Naive thymus-derived CD4-positive, alpha-beta T cell (primary cell): ENCODE measurements at places on chromosomes 13 and 19. TPM values are rescaled to one million over a fixed set of nuclear protein-coding genes. Genes with fewer than 3 reads are reported as not detected.
A peak's percentile ranks its signal among the peaks of the same experiment; 100 is the strongest.

Gene IFNL1
- polyA plus RNA-seq, result not detected

GRCh38 chr13:42380420-42381164, 108.6 kb downstream of the AKAP11 start:
- no peak for DNase-seq
- peaks cover 17% of the 10 kb centered on the region for H3K4me1 ChIP-seq
- H3K36me3 ChIP-seq, result no peaks in the 10 kb centered on the region
- no peak overlapping the region for H3K27ac ChIP-seq
- H3K27me3 ChIP-seq, result no peaks in the 10 kb centered on the region

DNA sequence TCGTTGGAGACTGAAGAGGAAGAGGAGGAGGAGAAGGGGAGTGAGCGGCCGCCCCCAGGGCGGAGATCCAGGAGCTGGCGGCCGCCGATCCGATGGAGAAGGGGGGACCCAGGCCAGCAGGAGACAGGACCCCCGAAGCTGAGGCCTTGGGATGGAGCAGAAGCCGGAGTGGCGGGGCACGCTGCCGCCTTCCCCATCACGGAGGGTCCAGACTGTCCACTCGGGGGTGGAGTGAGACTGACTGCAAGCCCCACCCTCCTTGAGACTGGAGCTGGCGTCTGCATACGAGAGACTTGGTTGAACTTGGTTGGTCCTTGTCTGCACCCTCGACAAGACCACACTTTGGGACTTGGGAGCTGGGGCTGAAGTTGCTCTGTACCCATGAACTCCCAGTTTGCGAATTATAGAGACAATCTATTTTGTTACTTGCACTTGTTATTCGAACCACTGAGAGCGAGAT, 1.8 kb downstream of the GADD45B start:
- peak; percentile 21 for DNase-seq
- peaks cover 14% of the 10 kb centered on the region for H3K4me1 ChIP-seq
- H3K4me3 ChIP-seq, result peak overlapping the region; percentile 91

Gene ANGPTL8
- not detected for polyA plus RNA-seq

DNA sequence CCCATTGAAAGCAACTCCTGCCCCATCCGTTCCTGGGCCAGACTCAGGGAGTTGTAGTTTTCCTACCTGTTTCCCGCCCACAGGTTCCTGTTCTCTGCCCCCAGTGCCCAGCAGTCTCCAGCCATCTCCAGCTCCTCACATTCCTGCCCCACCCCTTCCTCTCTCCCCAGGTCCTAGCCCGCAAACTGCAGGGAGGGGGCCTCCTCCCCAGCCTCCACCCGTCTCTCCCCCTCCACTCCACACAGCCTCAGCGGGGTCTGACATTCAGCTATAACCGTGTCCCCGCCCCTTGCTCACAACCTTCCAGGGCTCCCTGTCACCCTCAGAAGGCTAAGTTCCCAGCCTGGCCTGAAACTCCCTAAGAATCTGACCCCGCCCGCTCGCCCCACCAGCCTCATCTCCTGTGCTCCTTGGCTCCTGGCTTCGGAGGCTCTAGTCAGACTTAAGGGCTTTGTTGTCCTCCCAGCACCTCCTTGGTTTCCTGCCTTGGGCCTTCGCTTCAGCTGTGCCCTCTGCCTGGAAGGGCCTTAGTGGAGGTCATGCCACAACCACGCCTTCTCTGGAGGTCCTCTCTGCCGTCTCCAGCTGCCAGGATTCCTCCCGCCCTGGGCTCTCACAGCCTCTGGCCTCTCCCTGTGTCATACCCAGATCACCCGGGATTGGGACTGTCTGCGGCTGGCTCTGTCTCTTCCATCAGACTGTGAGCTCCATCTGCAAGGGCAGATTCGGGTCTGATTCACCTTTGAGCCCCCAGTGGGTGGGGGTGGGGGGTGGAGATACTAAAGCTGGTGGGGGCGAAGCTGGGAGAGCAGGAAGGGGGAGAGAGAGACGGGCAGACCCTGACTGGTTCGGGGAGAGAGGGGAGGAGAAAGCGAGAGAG, 5.1 kb upstream of the SPACA6 start:
- peak overlapping the region; percentile 93 for H3K27ac ChIP-seq
- H3K4me1 ChIP-seq, result peaks cover 5% of the 10 kb centered on the region
- no peak for DNase-seq
- H3K27me3 ChIP-seq, result no peaks in the 10 kb centered on the region
- H3K36me3 ChIP-seq, result no peaks in the 10 kb centered on the region
- H3K4me3 ChIP-seq, result no peak overlapping the region

Gene CD320
- polyA plus RNA-seq, result 44.0 TPM

DNA sequence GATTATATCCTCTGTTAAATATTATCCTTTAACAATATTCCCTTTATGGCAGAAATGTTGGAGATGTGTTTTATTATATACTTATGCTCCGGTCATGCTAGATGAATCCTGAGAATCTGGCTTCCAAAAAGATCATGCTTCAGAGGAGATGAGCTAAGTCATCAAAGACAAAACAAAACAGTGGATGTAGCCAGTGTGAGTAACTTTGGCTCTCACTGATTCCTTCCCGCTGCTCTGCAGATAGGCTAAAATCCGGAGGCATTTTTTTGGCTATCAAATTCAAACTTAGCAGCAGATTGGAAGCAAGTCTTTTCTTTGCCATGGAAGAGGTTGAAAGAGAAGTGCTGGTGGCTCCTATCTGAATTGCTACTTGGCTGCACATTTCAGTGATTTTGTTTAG, 295.9 kb downstream of the GPC6 start:
- H3K27ac ChIP-seq, result no peak overlapping the region
- H3K36me3 ChIP-seq, result no peaks in the 10 kb centered on the region
- no peak for DNase-seq
- no peaks in the 10 kb centered on the region for H3K27me3 ChIP-seq
- H3K4me1 ChIP-seq, result no peaks in the 10 kb centered on the region

DNA sequence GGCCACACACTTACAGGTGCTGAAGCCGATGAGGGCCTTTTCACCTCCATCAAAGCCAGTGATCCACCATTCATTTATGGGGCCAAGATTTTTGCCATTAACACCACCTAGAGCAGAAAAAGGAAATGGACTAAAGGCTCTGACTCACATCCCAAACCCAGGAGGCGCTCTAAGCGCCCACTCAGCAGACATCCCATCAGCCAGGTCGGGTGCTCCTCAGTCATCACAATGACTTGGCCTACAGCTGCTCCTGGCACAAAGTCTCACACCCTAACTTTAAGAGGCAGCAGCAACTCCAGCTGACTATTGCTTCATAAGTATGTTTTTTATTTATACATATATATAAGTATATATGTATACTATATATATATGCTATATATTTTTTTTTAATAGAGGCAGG, 36.1 kb upstream of the EIF3G start:
- peaks cover 96% of the 10 kb centered on the region for H3K36me3 ChIP-seq
- H3K4me3 ChIP-seq, result no peak overlapping the region

DNA sequence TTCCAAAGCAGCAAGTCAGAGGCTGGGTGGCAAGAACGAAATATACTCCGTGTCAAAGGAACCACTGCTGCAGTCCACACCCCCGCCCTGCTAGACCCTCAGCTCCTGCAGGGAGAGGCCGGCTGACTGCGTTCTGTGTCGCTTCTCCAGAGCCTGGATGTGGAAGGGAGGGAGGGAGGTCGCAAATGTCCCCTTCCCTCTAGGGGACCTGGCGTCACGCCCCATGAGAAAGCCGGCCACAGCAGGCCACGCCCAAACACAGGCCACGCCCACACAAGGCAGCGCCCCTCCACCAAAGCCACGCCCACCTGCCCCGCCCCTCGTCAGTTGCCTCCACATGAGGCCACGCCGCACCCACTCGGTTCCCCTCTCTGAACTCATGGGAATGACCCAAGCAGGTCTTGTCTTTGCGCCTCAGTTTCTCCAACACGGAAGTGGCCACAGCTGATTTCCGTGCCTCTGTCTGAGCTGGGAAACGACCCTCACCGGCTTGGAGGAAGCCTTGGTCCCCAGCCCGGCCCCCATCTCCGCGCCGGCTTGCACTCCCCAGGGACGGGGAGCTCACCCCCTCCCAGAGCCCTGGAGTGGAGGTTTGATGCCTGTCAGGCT, 38.4 kb upstream of the TCF3 start:
- H3K4me3 ChIP-seq, result no peak overlapping the region
- no peaks in the 10 kb centered on the region for H3K4me1 ChIP-seq
- H3K27ac ChIP-seq, result no peak overlapping the region
- no peak for DNase-seq
- H3K36me3 ChIP-seq, result no peaks in the 10 kb centered on the region

DNA sequence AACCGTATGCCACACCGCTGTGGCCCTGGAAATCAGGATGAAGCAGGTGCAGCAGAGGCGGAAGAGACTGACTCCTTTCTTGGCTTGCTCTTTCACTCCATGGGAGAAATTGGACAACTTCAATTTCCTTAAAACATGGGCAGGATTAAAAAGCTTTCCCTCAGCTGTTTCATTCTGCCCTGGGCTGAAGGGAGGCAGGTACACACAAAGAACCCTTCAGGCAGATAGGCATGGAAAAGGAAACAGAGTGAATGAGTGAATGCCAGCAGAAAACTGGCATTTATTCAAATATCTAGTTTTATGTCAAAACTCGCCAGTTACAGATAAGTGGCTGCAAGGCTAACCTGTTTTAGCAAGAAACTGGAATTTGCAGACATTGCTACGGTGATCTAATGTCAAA, 71.0 kb upstream of the SLC15A1 start:
- no peak for DNase-seq
- no peaks in the 10 kb centered on the region for H3K27me3 ChIP-seq
- peaks cover 7% of the 10 kb centered on the region for H3K36me3 ChIP-seq
